Skin of body (tissue), 3 donors: ENCODE measurements at places on chromosomes 1 and 21.

DNA sequence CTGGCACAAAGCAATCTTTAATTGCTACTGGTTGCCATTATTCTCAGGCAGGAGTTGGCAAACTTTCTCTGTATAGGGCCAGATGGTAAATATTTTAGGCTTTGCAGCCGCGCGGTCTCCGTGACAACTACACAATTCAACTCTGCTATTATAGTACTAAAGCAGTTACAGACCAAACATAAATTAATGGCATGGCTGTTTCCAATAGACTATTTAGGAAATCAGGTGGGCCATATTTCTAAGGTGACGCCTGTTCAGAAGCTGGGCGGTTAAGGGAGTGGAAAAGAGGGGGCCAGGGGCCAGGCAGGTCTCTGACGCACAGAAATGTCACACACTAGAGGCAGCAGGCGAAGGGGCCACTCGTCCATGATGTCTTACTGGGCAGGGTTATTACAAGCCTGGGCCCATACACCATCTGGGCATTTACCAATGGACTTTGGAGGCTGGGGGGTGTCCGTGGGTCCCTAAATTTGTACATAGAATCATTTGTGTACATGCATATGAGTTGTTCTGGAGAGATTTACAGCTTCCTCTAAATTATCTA, 80.1 kb downstream of the STUM start:
- peak; percentile 10 for DNase-seq

DNA sequence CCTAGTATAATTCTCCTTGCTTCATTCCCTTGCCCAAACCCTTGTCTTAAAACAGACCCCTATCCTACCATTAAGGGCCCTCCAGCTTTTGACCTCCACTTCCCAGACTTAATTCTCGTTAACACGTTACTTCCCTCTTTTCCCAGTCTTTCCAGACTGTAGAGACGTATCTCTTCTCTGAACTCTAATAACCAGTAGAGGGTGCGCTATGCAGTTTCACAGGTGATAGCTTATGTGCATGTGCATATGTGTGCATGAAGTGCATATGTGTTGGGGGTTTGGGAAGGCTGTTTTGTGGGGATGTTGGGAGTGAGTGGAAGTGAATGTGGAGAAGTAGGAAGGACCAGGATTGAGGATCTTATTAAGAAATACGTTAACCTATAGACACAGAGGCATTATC, 78.1 kb upstream of the CCDC190 start:
- no peak for DNase-seq

DNA sequence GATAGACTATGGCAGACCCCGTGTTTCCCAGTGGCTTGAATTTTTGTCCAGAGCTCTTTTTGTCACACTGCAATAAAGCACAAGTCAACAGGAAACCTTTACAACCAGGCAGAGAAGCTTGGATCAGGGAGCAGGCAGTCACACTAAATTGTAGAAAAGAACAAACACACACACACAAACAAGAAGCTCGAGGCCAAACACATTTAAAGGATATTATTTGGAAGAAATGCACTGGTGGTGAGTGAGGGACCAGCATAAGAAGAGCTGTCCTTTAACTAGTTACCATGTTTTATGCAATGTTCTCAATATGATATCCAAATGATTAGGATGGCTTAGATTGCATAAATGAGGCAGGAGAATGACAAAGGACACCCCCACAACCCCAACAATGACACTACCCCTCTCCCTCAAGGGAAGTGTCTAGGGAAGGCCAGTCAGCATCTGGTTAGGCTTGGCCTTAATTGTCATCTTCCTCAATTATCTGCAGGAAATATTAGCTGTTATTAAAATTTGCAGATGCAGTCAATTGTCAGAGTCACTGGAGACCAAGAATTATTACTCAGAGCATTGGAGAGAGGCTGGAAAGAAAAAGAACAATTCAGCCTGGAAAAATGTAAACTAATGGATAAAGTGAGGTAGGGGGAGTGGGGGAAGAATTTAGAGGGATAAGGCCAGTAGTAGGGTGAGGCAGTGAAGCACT, 35.3 kb downstream of the DDR2 start:
- DNase-seq = peak; percentile 3

- DNase-seq = no peak
These were observed 13.6 kb upstream of the RGS4 start for GRCh38 chr1:163055531-163055930.

DNA sequence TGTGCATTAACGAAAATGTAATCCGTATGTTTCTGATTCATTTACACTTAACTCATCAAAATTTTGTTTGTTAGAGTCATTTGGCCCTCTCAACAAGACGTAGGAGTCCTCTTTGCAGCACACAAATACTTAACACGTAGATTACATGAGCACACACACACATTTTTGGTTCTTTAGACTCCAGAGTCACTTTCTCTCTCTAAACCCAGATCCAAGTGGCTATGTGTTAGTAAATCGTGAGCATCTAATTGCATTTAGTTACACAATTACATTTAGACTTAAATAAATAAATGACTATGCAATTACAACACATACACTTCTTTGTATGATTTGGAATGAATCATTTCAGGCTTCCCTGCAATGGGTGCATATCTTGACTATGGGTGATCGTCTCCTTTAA, 109.0 kb upstream of the GREM2 start:
- DNase-seq = peak; percentile 89

DNA sequence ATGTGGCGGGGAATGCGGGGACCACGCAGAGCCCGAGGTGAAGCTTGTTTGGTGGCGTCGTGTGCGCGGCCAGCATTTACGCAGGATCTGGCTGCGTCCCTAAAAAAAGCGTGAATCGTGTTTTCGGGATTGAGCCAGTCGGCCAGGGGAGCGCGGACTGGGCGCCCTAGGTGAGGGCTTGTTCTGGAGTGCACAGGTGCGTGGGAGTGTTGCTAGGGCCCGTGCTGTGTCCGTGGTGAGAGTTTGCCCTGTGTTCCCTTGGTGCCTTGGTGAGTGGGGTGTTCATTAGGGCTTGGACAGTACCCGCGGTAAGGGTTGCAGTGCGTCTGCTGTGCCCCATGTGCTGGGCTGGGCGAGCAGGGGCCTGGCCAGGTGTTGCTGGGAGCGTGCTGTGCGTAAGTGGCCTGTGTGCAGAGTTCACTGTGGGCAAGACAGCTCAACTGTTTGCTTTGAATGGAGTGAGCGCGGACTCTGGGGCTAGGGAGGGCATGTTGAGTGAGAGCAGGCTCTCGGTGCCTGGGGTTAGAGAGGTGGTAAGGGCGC, 673 bp downstream of the CD46 start:
- no peak for DNase-seq

DNA sequence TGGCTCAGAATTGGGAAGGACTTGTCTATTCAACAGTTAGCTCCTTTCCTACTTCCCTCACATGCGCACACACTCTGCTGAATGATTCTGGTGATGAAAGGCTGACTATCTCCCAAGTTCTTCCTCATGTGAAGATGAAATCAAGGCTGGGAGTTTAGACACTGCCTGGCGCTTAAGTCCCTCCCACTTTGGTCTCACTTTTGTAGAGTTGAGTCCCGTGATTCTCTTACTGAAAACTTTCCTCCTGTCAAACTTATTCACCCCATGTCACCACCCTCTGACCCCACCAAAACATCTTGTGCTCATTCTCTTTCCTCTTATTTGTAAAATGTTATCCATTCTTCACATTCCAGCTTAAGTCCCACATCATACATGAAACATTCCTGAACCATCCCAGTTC, 8.4 kb upstream of the MRPS6 start:
- DNase-seq = no peak

- no peak for DNase-seq
These were observed 265.4 kb upstream of the PRMT6 start for GRCh38 chr1:106791041-106791440.

- no peak for DNase-seq
These were observed 101.7 kb downstream of the NEK7 start for GRCh38 chr1:198258491-198258890.

- no peak for DNase-seq
These were observed at the start of gene ASTN1 for GRCh38 chr1:177164380-177165068. Gene ASTN1 (minus strand): TSS chr1:177164712. CDS start chr1:177164676, 36 bp downstream.

DNA sequence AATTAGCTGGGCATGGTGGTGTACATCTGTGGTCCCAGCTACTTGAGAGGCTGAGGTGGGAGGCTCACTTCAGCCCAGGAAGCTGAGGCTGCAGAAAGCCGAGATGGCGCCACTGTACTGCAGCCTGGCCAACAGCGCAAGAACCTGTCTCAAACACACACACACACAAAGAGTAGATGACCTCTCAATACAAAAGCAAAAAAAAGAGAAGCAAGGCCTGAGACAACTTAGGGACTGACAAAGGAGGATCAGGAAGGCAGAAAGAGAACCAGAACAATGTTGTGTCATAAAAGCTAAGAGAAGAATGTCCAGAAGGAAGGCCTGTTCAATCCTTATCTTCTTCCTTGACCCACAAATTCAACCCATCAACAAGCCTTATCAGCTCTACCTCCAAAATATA, 18.5 kb downstream of the WASF2 start:
- DNase-seq = no peak

- DNase-seq = no peak
These were observed 245.1 kb downstream of the MATN1 start for GRCh38 chr1:30478283-30478682.

DNA sequence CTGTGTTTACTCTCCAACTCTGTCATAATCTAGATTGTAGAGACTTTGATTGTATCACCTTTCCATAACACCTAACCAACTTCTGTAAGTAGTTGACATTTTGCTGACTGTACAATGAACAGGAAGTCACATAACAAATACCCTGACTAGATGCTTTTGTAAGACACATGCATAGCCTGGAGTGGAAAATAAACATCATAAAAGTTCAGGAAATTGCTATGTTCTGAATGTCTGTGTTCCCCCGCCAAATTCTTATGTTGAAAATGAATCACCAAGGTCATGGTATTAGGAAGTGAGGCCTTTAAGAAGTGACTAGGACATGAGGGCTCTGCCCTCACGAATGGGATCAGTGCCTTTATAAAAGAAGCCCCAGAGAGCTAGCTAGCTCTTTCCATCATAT, 40.4 kb upstream of the ZSWIM5 start:
- peak; percentile 10 for DNase-seq

DNA sequence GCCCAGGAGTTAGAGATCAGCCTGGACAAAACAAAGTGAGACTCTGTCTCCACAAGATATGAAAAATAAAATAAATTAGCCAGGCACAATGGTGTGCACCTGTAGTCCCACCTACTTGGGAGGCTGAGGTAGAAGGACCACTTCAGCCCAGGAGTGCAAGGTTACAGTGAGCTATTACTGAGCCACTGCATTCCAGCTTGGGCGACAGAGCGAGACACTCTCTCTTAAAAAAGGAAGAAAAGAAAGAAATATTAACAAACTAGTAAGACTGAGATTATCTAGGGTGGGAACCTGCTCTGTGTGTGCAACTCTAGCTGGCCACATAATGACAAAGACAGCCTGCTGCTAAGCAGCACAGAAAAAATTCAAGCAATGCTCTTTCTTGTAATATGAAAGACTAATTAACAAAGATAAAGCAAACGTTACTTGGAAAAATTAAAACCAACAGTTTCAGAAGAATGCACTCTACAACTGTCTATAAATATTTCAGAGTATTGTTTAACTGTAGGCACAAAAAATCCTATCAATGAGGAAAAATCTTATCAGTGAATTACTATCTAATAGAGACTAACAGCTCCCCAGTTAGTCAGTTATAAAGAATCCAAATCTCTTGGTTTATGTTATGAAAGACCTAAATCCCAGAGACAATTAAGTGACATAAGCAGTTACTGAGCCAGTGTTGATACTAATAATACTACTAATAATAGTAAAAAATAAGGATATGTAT, 74.5 kb downstream of the ENAH start:
- no peak for DNase-seq

DNA sequence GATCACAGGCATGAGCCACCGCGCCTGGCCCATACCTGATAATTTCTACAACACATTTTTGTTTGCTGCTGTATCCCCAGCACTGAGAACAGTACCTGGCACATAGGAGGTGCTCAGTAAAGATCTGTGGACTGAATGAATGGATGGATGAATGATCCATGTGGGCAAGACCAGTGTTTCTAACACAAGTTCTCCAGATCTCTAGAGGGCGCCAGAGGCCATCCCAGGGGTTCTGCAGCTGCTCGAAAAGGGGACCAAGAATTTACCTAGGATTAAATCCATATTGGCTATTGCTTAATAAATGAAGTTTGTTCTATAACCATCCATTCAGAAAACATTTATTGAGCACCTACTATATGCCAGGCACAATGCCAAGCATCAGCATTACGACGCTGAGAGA, 167.7 kb downstream of the ACTL8 start:
- no peak for DNase-seq

GRCh38 chr1:87219626-87220025, 109.1 kb upstream of the LMO4 start:
- no peak for DNase-seq

DNA sequence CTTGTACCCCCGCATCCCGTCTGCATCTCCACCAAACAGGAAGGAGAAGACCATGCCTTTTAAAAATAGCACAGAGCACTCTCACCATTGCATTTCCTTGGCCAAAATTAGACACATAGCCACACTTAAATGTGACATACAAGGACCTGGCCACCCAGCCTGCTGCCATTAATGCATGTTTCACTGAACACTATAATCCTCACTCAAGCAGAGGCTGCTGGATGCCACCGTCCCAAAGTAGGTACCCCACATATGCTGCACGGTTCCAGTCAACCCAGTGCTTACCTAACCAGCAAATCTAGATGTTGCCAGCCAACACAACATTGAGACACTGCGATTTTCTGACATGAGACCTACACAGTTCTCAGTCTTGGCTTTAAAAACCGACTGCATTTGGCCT, 107.7 kb downstream of the ADSS2 start:
- no peak for DNase-seq

GRCh38 chr1:78102082-78102481, 56.3 kb downstream of the GIPC2 start:
- DNase-seq = no peak
